Caki2 (cell line): ENCODE measurements at places on chromosomes 3 and 15.

GRCh38 chr15:43029476-43029875, 76.4 kb downstream of the UBR1 start:
- DNase-seq: no peak

GRCh38 chr3:3368306-3368705, 188.8 kb upstream of the CRBN start:
- DNase-seq: no peak

DNA sequence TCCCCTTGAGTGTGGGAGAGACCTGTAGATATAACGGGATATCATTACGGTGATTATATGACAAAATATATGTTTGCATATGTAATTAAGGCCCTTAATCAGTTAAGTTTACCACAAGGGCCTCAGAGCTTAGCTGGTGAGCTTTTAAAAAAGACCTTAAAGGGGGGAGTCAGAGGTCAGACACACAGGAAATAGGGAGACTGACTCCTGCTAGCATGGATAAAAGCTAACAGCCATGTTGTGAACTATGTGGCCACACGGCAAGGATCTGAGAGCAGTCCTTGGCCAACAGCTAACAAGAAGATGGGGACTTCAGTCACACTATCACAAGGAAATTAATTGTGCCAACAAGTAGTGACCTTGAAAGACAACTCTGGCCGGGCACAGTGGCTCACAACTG, 3.1 kb downstream of the STAG1 start:
- DNase-seq: no peak

GRCh38 chr3:60090548-60090947, 1040.7 kb upstream of the CFAP20DC start:
- DNase-seq: no peak

GRCh38 chr15:75356006-75356405, 9.2 kb downstream of the NEIL1 start:
- DNase-seq: no peak

DNA sequence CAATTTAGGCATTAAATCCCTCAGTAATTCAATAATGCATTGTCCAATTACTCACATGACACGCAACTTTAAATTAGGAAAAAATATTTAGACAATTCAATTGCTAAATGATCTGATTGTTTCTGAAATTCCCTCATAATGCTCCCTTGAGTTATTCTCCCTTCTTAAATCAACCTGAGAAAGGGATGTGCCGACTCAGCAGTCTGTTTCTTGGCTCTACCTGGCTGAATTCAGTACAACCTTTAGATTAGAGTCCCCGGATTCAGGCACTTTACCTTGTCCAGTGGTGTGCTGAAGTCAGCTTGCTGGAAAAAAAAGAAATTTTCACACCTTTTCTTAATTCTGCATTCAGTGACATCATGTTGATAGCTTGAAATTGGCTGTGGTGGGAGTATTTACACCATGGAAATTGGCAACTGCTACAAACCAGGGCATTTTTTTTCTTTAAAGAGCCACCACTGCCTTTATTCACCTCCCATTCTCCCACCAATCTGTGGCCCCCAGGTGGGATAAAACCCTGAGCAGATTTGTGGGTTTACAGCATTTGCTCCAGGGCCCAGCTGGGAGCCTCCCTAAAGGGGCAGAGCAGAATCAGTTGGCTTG, 20.9 kb upstream of the LOXL1 start:
- no peak for DNase-seq

DNA sequence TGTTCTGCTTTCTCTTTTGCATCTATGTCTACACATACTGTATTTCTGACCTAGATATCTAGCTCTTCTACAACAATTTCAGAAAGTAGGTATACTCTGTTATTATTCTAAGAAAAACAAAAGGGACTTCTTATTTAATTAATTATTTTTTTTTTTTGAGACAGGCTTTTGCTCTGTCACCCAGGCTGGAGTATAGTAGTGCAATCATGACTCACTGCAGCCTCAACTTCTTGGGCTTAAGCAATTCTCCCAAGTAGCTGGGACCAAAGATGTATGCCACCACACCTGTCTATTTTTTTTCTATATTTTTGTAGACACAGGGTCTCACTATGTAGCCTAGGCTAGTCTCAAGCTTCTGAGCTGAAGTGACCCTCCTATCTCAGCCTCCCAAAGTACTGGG, 130.6 kb downstream of the MBNL1 start:
- no peak for DNase-seq

- DNase-seq: peak; percentile 33
Measured at GRCh38 chr3:138184994-138185393, 2.1 kb upstream of the ARMC8 start.

GRCh38 chr3:171327441-171328174, 132.6 kb downstream of the TNIK start:
- DNase-seq: peak; percentile 83

GRCh38 chr3:195458316-195458717, 15.5 kb upstream of the ACAP2 start:
- DNase-seq: no peak

DNA sequence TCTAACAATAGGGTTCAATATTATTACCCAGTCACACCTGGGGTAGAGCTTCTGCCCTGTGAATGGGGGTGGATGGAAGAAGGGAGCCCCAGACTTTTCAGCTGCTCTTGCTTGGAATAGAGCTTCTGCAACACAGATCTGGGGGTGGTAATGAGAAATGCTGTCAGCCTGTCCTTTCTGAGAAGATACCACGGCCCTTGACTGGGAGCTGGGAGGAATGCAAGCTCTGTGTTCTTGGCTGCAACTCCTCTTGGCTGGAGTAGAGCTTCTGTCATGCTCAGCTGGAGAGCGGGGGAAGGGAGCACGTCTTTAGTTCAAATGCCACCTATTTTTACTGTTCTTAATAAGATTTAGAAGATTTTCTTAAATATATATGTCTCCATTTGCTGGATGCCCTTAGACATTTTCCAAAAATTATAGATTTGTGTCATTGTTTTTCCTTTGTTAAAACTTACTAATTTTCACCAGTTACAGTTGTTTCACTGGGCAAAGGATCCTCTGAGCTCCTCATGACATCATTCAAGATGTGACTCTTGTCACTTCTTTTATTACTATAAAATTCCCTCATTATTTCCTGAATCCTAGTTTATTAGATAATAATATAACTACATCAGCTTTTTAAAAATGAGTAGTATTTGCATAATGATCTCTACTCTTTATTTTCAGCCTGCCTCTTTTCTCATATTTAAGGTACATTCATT, 180.0 kb upstream of the TGFBR2 start:
- no peak for DNase-seq

- peak; percentile 61 for DNase-seq
Measured at GRCh38 chr3:36911990-36912804, 32.7 kb downstream of the TRANK1 start.

DNA sequence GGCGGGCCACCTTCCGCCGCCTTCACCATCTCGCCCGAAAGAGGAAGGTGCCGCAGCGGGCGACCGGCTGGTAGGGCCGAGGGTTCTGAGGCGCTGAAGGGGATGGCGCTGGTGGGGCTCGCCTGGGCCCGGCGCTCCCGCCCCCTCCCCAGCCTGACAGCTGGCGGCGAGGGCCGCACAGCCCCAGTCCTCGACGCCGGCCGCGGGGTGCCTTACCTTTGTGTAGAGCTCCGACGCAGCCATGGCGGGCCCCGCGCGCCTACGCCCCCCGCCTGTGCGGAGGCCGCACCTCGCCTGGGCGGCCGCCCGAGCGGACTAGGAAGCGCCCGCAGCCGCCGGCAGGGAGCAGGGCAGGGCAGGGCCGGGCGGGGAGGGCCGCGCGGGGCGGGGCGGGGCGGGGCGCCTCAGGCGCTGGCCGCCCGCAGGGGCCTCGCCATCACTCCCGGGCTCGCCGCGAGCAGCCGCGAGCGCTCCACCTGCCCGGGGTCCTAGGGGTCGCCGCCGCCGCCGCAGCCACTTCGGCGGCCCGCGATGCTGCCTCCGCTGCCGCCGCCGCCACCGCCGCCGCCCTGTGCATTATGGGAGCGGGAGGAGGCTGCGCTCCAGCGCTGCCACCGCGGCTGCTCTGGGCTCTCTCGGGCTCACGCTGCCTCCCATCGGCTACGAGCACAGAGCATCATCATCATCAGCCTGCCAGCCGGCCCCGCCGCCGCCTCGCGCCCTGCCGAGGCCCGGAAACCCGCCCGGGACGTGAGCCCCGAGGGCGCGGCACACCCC, at the start of gene MYO5A:
MYO5A (minus strand) TSS at position 317 of the 777 bp plus-strand sequence; CDS start at position 243, 74 bp downstream.
- peak; percentile 69 for DNase-seq

GRCh38 chr15:96515371-96515770, 184.9 kb downstream of the NR2F2 start:
- peak; percentile 80 for DNase-seq

GRCh38 chr15:40238532-40239403, at the start of gene PAK6:
Gene PAK6, plus strand, starts transcription at chr15:40239063. Its CDS starts 25,723 bp downstream, at chr15:40264786.
- peak; percentile 62 for DNase-seq

DNA sequence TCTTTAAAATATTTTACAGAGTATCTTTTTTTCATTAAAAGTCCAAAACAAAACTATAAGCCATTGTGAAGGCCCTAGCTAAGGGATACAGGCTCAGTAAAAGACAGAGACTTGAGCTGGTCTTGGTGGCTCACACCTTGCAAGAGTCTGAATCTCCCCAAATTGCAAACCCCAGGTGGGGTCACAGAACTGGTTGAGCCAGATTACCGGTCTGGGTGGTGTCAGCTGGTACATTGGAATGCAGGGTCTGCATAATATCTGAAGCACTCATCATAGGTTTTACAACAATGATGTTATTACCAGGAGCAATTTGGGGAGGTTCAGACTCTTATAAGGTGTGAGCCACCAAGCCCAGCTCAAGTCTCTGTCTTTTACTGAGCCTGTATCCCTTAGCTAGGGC, 201.2 kb upstream of the ARPP21 start:
- DNase-seq: no peak
